Stimulated activated CD8-positive, alpha-beta memory T cell treated with anti-CD3 and anti-CD28 coated beads, Interleukin-7, amount 100 ng/mL, for 4 hours (primary cell): ENCODE measurements at places on chromosomes 13 and 19.

GRCh38 chr19:39566064-39566463, 26.1 kb upstream of the EID2 start:
- no peak for DNase-seq

GRCh38 chr13:36132376-36132775, 1.2 kb upstream of the DCLK1 start:
- DNase-seq, result no peak

DNA sequence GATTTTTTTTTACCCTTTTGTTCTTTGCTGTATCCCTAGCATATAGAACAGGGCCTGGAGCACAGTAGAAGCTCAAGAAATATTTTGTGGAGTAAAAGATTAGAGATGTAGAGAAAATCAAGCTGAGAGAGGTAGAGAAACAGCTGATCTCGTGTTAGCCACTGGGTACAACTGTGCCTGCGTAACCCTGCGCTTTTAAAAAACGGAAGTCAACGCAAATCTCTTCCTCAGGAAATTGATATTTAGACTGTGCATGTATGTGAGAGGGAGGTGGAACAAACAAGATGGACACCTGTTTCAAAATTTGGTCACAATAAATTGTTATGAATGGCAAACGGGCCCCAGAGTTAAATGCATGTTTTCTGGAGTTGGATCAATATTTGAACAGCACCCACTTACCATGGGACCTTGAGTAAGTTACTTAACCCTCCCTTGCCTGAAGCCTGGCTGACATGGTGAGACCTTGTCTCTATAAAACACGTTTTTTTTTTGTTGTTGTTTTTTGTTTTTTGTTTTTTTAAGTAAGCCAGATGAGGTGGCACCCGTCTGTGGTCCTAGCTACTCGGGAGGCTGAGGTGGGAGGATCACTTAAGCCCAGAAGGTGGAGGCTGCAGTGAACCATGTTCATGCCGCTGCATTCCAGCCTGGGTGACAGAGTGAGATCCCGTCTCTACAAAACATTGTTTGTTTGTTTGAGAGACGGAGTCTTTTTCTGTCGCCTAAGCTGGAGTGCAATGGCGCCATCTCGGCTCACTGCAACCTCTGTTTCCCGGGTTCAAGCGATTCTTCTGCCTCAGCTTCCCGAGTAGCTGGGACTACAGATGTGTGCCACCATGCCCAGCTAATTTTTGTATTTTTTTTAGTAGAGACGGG, 3.3 kb upstream of the EPOR start:
- no peak for DNase-seq

- no peak for DNase-seq
Observed at GRCh38 chr19:19745496-19746285, 12.8 kb upstream of the ZNF14 start.

DNA sequence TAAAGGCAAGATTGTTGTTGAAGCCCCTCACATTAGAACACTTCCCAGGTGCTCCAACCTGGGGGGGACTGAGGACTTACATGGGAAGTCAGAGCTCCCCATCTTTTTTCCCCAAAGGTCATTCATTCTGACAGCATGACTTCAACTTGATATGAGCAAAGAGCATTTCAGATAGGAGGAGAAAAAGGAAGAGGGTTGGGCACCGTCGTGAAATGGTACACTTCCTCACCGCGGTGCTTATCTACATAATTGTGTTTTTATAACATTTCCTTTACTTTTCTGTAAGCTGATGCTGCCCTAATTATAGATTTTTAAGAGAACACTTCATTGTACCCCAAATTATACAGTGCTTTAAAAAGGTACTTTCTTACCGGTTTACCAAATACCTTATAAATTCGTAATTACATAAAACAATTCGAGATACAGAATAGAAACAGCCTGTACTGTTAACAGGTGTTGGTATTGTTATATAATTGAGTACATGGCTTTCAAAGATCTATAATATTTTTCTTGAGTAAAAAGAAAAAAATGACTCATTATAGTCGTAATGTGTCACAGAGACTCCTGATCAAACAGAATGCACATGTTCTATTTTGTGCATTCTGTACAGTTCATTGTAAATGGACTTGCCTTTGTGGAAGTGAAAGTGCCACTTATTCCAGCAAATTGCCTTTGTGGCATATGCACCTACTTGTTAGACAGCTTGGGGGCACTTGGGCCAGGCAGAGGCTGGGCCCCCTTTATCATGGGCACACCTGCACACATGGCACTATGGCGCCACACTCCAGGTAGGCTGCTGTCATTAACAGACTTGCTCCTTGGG, 81.8 kb downstream of the GGACT start:
- no peak for DNase-seq

GRCh38 chr19:55365245-55365644, 2.2 kb upstream of the GARIN5B start:
- DNase-seq, result no peak

DNA sequence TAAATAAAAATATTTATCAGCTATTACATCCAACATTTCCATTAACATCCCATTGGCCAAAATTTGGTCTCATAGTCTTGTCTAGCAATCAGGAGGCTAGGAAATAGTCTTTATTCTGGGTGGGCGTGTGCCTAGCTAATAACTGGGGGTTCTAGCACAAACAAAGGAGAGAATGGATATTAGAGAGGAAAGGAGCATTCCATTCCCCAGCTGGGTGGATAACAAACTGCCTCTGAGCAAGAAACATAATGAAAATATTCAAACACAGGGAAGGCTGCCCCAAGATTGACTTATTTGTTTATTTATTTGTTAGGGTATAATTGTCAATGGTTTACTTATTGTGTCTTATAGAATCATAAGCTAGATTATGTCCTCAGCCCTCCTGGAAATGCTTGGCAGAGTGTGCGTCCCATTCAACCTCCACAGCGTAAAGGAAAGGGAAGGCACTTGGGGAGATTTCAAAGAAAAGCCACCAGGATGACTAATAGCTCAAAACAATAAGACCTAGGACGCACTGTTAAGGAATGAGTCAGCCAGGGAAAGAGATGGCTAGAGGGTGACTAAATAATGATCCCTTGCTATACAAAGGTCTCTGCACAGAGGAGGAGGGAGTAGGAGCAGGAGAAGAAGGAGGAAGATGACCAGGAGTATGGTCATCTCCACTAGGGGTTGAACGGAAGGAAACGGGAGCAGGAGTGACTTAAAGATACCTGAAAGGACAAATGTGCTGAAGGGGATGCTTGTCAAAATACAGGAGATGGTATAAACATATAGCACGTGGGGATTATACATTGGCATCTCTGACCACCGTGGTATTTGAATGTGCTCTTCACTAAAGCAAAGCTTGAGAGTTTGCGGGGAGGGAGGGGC, 23.5 kb upstream of the USP12 start:
- DNase-seq, result no peak

DNA sequence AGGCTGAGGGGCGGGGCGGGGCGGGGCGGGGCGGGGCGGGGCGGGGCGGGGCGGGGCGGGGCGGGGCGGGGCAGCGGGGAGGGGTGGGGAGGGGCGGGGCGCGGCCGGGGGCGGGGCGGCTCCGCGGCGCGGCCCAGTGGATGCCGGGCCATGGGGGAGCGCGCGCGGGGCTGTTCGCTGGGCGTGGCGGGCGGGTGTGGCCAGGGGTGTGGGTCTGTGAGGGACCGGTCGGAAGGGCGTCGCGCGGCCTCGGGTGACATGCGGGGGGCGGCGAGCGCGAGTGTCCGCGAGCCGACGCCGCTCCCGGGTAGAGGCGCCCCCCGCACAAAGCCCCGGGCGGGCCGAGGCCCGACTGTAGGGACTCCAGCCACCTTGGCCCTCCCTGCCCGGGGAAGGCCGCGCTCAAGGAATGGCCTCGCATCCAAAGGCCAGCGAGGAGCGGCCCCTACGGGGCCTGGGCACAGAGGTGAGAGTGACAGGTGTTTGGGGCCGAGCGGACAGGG, at the start of gene ZFP28:
ZFP28 (plus strand) TSS at position 188 of the 503 bp plus-strand sequence; CDS start at position 259, 71 bp downstream.
- no peak for DNase-seq

DNA sequence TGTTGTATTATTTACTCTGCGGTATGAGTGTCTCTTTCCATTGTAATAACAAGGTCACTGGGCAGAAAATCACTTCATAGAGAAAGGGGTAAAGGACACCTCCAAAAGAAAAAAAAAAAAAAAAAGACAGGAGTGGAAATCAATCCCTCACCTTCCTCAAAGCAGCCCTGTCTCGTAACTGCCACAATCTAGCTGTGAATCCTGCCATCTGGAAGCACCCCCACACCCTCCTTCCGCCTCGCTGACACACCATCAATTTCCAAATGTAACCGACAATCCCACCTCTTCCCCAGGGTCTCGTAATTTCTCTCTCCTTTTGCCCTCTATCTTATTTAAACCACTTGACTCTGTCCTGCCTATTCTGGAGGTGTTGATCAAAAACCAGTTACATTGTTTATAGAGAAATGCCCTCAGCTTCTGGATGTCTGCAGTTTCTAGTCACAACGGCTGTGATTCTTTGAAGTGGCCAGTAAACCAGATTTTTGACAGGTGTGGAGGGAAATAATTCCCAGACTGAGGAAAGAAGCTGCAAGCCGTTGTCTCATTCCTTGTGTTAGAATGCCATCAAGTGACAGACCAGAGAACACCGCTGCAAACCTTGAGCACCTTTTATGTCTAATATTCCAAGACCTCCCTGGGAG, 9.1 kb upstream of the POP4 start:
- DNase-seq, result no peak

GRCh38 chr19:6099599-6099998, 10.7 kb downstream of the RFX2 start:
- DNase-seq, result no peak

GRCh38 chr19:36709423-36709822, 22.0 kb downstream of the ZNF567 start:
- no peak for DNase-seq

DNA sequence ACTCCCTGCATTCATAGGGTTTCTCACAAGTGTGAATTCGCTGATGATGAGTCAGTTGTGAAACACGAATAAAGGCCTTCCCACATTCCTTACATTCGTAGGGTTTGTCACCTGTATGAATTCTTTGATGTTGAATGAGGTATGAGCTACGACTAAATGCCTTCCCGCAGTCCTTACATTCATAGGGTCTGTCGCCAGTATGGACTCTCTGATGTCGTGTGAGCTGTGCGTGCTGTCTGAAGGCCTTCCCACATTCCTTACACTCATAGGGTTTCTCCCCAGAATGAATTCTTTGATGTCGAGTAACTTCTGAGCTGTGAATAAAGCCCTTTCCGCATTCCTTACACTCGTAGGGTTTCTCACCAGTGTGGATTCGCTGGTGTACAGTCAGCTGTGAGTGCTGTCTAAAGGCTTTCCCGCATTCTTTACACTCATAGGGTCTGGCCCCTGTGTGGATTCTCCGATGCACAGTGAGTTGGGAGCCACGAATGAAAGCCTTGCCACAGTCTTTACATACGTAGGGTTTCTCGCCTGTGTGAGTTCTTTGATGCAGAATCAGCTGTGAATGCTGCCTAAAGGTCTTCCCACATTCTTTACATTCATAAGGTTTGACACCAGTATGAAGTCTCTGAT, 30.5 kb upstream of the COX7A1 start:
- no peak for DNase-seq

- no peak for DNase-seq
Observed at GRCh38 chr13:52936806-52937205, 88.4 kb upstream of the PCDH8 start.

- DNase-seq, result no peak
Observed at GRCh38 chr13:29791508-29791907, 58.9 kb downstream of the UBL3 start.
